ENCODE measurements at places on chromosomes 3 and 15.

GRCh38 chr3:27208961-27209616 lies 160.1 kb downstream of the NEK10 start:
- H3K4me1 ChIP-seq: no peaks in the 10 kb centered on the region
- ATAC-seq: no peak
- H3K4me3 ChIP-seq: no peak overlapping the region
- H3K27ac ChIP-seq: no peak overlapping the region
- no peaks in the 10 kb centered on the region for H3K36me3 ChIP-seq
- H3K27me3 ChIP-seq: no peaks in the 10 kb centered on the region

DNA sequence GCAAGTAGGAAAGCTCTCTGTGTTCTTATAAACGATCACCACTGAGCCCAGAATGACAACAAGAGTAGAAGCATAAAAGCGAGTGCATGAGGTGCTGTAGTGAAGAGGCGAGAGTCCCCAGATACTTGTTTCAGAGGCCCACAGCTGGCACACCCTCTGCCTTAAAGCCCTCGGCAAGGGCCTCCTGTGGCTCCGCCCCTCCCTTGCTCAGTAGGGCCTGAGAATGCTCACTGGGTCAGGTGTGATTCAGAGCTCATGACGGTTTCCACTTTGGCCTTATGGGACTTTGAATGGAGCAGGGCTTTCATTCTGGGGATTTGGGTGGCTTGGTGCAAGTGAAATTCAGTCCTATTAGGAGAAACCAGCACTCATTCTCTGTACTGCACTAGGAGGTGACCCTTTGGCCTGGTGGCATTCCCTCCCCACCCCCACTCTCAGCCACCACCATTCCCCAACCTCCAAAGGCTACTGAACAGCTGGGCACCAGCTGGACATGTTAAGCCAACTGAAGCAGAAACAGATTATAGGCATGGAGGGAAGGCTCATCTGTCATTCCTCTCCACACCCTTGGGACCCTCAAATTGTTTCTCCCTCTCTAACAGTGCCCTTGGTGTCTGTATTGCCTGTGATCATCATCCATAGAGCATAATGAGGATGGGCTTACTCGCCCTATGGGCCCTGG lies 109.6 kb upstream of the CTDSPL start:
- no peaks in the 10 kb centered on the region for H3K36me3 ChIP-seq
- no peaks in the 10 kb centered on the region for H3K4me1 ChIP-seq
- H3K27ac ChIP-seq: no peak overlapping the region
- ATAC-seq: no peak
- H3K27me3 ChIP-seq: peaks cover 35% of the 10 kb centered on the region

GRCh38 chr15:100055821-100056220 lies 286.0 kb downstream of the ADAMTS17 start:
- H3K27me3 ChIP-seq: peaks cover 6% of the 10 kb centered on the region
- no peak overlapping the region for H3K27ac ChIP-seq
- H3K4me1 ChIP-seq: no peaks in the 10 kb centered on the region

GRCh38 chr15:58549785-58550074 lies 117.9 kb downstream of the LIPC start:
- peak overlapping the region; percentile 43 for H3K27ac ChIP-seq
- ATAC-seq: no peak
- no peaks in the 10 kb centered on the region for H3K36me3 ChIP-seq
- no peaks in the 10 kb centered on the region for H3K27me3 ChIP-seq
- peaks cover 26% of the 10 kb centered on the region for H3K4me1 ChIP-seq
